ENCODE measurements at places on chromosomes 1 and 21.

GRCh38 chr1:31723828-31724359, 20.1 kb upstream of the COL16A1 start:
- DNase-seq: no peak

DNA sequence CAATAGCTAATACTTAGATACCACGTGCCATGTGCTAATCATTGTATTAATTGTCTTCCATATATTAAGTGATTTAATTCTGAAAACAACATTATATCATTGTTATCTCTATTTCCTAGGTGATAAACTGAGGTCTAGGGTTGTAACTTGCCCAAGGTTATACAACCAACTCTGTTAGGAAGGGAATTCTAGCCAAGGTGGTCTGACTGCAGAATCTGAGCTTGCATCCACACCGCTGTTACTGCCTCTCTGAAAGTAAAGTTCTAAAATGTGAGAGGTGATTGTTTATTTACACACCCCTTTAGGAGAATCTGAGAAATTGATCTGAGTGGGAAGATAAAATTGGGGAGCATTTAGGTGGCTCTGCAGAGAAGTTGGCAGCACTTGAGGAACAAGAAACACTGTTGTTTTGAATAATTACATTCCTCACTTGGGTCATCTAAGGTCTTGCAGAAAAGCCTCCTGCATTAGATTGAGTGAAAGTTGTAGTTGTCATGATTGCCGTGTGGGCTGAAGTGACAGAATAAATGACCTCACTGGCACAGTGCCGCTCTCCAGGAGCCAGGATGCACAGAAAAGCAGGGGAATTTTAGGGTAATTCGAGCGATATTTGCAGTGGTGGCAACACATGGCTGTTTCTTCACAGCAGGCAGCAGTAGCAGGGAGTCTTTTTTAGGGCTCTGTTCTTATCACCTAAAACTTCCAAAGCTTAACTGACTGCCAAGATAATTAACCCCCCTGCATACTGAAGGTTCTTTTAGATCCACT, 121.7 kb downstream of the ADGRL4 start:
- DNase-seq: no peak

- no peak for DNase-seq
Observed at GRCh38 chr1:204115116-204115515, 36.7 kb downstream of the ETNK2 start.

- no peak for DNase-seq
Observed at GRCh38 chr1:152410599-152410998, 3.5 kb downstream of the CRNN start.

DNA sequence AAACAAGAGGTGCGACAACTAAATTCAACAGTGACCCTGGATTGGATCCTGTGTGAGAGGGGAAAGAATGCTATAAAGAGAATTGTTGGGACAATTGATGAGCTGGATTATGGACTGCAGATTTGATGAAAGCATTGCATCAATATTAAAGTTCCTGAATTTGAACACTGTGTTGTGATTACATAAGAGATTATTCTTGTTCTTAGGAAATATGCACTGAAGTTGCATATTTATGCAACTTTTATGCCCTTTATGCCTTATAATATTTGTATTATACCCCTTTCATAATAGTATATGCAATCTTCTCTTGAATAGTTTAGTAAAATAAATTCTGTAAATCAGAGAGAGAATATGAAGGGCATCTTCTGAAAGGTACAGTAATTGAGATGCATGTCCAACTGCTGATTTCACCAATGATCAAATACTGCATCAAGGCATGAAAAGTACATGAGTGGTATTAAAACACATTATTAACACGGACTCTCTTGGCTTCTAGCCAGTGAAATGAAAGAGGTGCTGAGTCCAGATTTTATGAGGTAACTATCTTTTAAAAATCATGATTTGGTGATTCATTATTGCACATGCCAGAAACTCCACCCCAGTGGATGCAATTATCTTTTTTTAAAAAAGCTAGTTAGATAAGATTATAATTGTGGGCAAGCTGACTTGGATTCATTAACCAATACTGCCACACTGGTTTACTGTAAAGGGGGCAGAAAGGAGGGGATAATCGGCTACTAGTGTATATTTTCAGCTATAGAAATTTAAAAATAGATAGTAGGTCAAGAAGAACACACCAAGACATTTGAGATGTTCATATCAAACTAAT, 19.9 kb upstream of the LPAR3 start:
- DNase-seq: no peak

- DNase-seq: no peak
Observed at GRCh38 chr1:152035539-152036266, 1.1 kb downstream of the S100A11 start.

- DNase-seq: no peak
Observed at GRCh38 chr1:33535334-33535733, 62.9 kb downstream of the ZSCAN20 start.

- no peak for DNase-seq
Observed at GRCh38 chr1:32208891-32209328, at the start of gene DCDC2B. DCDC2B (plus strand) TSS chr1:32209089; CDS start chr1:32209094, 5 bp downstream.

DNA sequence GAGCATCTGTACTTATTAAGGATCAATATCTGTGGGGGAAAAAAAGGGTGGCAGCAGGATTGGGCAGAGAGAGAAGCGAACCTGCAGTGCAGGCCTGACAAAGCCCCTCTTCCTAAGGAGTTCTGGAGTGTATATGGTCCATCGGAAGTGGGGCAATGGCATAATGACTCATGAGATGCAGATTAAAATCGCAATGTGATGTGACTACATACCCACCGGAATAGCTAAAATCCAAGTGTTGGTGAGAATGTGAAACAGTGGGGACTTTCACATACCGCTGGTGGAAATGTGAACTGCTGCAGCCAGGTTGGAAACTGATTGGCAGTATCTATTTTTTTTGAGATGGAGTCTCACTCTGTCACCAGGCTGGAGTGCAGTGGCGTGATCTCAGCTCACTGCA, 8.2 kb upstream of the CREG1 start:
- DNase-seq: no peak

- DNase-seq: no peak
Observed at GRCh38 chr1:200751717-200752116, 13.0 kb downstream of the CAMSAP2 start.

DNA sequence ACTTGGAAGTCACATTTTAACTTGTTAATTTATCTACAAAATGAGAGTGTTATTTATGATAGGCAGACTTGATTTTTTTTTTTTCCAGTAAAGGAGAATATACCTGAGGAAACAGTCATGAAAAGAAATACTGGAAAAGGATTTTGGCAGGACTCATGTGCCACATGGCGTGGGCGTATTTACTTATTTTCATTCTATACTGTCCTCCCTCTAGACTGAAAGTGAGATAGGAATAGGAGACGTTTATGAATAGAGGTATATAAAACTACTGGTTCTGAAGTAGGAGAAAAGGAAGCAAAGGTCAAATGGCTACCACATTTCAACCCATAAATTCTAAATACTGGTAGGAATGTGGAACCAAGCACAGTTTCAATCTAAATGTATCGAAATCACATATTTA, 94.8 kb upstream of the MPC2 start:
- no peak for DNase-seq

GRCh38 chr1:9207715-9208114, 26.9 kb upstream of the H6PD start:
- DNase-seq: no peak

GRCh38 chr1:165543532-165544438, at the start of gene LRRC52:
LRRC52 (plus strand) TSS chr1:165544000; CDS start chr1:165544297, 297 bp downstream.
- no peak for DNase-seq

GRCh38 chr1:66732407-66733166, 19.7 kb upstream of the DYNLT5 start:
- DNase-seq: no peak

- DNase-seq: no peak
Observed at GRCh38 chr1:32886004-32886827, at the start of gene HPCA. HPCA (plus strand) TSS chr1:32886491; CDS start chr1:32888899, 2,408 bp downstream.

- DNase-seq: no peak
Observed at GRCh38 chr1:230277201-230278025, 148.7 kb downstream of the PGBD5 start.

- no peak for DNase-seq
Observed at GRCh38 chr1:169460191-169460833, 25.4 kb downstream of the SLC19A2 start.

GRCh38 chr1:201709564-201710295, 119.2 kb upstream of the IPO9 start:
- DNase-seq: no peak

- no peak for DNase-seq
Observed at GRCh38 chr1:245420926-245421325, 266.1 kb downstream of the KIF26B start.

DNA sequence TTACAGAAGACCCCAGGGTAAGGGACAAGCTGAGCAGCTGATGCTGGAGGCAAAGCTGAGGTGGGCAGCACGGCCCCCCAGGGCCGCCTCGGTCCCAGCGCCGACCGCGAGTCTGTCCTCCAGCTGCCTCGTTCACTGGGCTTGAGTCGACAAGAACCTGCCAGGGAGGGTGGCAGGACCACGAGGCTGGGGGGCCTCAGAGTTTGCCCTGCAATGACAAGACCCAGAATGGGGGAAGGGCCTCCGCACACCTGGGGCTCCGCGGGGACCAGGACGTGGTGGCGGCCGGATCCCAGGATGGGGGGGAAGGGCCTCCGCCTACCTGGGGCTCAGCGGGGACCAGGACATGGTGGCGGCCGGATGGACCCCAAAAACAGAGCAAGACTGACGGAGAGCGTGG, 53.9 kb upstream of the COL18A1 start:
- DNase-seq: no peak

- no peak for DNase-seq
Observed at GRCh38 chr1:201518071-201518470, 11.1 kb upstream of the CSRP1 start.

GRCh38 chr1:171247501-171247900, 793 bp upstream of the FMO1 start:
- no peak for DNase-seq

GRCh38 chr1:178487070-178487615, 9.6 kb downstream of the CLEC20A start:
- DNase-seq: no peak

DNA sequence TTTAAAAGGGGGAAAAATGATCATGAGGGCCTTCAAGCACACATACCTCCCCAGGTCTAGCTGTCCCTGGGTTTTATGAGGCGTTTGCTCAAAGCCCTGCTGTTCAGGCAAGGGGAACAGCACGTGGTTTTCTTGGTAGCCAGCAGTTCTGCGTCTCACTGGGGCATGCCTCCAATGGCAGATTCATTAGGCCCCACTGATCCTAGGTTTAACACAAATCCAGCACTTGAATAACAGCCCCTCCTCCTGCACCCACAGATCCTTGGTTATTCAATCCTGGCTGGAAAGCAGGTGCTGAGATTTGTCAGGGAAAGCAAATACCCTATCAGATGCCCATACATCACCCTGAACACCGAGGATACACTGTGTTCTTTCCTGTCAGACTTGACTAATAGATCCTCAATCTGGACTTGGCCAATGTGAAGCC, 106.4 kb downstream of the ZC3H11B start:
- no peak for DNase-seq

- DNase-seq: no peak
Observed at GRCh38 chr1:227369102-227369760, 50.9 kb upstream of the CDC42BPA start.

DNA sequence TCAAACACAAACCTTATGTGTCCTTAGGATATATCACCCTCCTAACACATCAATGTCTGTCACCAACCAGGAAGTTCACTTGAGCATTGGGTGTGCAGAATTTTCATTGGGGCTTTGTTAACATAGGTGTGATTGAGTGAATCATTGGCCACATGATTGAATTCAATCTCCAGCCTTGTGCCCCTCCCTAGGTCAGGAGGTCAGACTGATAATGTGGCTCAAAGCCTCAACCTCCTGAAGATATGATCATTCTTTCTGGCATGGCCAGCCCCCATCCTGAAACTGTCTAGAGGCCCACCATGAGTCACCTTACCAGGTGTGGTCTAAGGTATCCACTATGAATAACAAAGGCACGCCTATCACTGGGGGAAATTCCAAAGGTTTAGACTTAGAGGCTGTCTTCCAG, 90.1 kb downstream of the PKN2 start:
- no peak for DNase-seq

DNA sequence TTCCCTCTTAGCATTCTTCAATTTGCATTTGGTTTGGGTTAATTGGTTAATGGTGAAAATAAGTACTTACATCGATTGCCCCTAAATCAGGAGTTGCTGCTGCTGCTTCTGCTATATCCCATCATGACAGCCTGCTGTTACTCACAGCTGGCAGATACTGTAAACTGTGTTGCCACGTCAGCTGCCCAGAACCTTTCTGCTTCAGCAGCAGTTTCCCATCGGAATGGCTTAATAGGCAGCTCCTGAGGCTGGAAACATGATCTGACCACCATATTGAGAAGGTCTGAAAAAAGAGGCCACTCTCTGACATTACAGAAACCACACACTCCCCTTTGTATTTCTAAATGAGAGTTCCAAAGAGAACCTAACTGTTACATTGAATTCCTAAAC, 14.3 kb upstream of the SEC16B start:
- no peak for DNase-seq

DNA sequence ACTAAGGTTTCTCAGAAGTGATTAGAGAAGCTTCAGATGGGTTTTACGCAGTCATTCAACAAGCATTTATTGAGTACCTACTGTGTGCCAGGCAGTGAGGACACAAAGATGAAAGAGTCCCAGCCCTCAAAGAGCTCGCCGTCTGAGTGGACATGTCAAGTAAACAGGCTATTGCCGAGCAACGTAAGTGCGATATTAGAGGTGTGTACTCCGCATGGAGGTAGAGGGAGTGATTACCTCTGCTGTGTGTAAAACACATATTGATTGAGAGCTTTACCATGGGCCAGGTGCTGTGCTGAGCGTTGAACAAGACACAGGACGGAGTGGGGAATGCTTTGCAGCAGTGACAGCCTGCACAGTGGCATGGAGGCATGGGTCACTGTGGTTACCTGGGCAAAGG, 49.5 kb upstream of the GPR37L1 start:
- DNase-seq: no peak

- DNase-seq: no peak
Observed at GRCh38 chr21:35198565-35198964, 149.5 kb upstream of the RUNX1 start.

DNA sequence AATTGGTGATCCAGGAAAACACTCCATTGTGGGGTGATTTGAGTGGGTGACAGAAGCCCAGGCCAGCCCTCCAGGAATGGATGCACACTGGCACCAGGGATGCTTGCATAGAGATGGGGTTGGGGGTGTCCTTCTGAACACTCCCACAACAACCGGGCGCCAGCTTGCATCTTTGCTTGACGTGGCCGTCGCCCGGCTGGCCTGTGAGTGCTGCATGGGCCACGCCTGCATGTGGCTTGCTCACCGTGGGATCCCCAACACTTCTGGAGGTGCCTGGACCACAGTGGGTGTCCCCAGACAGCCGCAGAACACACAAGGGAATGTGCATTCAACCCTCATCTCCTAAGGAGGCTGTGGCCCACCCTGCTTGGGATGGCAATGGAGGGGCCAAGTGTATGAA, 55.1 kb downstream of the SIK1 start:
- no peak for DNase-seq

- DNase-seq: no peak
Observed at GRCh38 chr1:214657299-214657698, 54.3 kb downstream of the CENPF start.

DNA sequence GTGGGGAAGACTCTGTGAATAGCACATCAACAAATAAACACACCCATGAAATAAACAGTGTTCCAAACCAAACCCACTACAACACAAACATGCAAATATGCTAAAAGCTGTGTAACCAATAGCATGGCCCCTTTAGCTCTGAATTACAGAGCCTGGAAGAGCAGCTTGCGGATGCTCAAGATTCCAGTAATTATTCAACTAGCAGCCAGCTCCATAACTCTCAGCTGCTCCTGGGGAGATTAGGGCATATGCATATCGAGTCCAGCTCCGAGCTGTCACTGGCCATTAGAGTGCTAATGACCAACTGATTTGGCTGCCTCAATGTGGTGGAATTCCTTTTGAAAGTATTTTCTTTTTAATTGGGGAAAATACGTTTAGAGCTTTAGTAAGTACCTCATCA, 207.1 kb downstream of the HHAT start:
- no peak for DNase-seq
